ENCODE measurements at places on chromosomes 3 and 15. TPM values are rescaled to one million over a fixed set of nuclear protein-coding genes. Genes with fewer than 3 reads are reported as not detected.
A peak's percentile ranks its signal among the peaks of the same experiment; 100 is the strongest.

CFAP161 gene
- 0.17 TPM for total RNA-seq

GOLGA8N gene
- 3.6 TPM for total RNA-seq

CDHR4 gene
- total RNA-seq, result not detected

DNA sequence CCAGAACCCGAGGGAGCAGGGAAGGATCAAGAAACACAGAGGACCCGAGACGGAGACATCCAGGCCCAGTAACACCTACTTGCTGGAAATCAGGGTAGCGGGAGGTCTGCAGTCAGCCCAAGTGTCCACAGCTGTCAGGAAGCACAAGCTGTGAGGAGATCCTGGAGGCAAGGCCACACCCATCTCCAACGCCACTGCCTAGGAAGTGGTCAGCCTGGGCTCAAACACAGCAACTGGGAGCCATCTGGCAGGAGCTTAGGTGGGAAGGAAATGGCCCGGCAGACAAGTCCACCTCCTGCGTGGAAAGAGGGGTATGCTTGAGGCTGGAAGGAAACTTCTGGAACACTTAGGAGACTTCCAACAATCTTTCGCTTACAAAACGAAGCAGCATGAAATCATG, 407.1 kb downstream of the VPS13C start:
- DNase-seq, result peak; percentile 59

DNA sequence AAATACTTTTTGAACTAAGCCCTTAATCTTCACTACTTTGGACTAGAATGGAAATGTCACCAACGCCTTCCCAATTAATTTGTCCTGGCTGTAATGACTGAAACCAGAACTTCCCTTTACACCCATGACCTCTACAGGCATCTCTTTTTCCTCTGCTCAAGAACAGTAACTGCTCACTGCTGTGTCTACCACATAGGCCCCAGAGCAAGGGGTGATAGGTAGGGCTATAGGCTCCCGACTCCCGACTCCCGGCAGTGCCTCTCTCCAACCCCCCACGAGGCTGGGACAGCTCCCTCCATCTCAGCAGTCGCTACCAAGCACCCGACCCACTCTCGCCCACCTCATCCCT, 384 bp upstream of the LEKR1 start:
- no peak for DNase-seq

DNA sequence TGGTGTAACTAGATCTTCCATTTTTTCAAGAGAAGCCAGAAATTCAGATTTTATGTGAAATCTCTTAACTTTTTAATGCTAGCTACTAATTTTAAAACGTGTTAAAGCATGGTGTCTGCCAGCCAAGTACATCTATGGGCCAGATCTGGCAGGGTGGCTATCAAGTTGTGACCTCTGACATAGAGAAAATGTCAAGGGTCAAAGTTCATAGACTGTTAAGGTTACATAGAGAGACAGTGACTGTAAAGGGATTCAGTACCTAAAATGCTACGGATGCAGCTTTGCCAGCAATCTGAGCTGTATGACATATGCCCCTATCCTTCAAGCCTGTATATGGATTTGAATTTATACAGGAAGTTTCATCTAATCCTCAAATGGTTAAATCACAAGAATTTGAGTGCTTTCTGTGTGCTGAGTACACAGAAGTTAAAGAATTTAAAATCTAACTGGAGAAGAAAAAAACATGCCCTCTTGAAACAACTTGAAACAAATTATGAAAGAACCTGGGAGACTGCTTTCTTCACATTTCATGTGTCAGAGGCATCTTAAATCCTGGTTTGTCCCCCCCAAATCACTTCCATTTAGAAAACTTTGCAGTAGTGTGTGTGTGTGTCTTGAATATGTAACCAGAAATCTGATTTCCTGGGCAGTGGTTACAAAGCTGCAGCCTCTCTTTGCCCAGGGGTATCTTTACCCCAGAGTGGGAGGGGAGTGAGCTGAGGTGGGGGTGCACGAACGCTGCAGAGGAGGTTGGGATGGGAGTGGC, 895 bp upstream of the ARHGAP31 start:
- DNase-seq, result no peak

- peak; percentile 27 for DNase-seq
These were observed 1.9 kb upstream of the PLA1A start for GRCh38 chr3:119595639-119596334.

GRCh38 chr3:110881069-110881468, 190.5 kb upstream of the NECTIN3 start:
- DNase-seq, result peak; percentile 61

GRCh38 chr3:159796744-159797143, 191.9 kb upstream of the IL12A start:
- peak; percentile 97 for DNase-seq

DNA sequence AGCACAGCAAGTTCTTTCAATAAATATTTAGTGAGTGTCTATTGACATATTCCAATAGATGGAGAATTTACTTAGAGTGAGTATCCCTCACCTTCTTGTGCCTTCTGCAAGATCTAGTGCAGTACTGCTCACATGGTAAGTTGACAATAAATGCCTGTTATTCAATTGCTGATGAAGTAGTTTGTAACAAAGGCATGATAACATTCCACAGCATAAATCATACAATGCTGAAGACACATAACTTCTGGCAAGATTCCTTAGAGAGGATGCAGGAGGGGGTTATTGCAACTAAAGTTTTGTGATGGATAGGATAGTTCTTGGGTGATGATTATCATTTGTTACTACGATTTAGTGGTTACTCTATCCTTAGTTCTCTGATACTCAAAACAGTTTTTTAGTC, 112.2 kb upstream of the RBMS3 start:
- no peak for DNase-seq

All from fibroblast of lung (primary cell).